ENCODE measurements at places on chromosomes 7 and 10. TPM values are rescaled to one million over a fixed set of nuclear protein-coding genes. Genes with fewer than 3 reads are reported as not detected.

BNIP3 gene
- 112 TPM for total RNA-seq

SUN3 gene
- total RNA-seq: not detected

ETV1 gene
- total RNA-seq: 165 TPM

TYW1B gene
- 0.92 TPM for total RNA-seq

UMAD1 gene
- 16.3 TPM for total RNA-seq

MAPK8 gene
- total RNA-seq: 34.1 TPM
